ENCODE measurements at places on chromosomes 12 and 14.

DNA sequence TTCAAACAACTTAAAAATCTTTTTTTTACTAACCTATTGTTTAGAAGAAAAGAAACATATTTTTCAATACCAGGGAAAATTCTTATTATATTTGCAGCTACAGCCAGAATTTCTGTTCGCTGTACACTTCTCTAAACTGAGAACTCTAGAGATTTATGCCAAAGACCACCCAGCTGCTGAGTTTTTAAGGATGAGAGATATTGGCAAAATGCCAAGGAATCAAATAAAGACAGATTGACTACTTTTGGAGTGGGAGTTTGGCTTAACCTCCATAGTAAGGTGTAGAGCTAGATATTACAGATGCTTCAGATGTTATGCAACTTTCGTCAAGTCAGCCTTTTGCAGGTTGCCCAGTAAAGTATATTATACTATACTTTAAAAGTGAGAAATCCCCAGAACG, 71.8 kb downstream of the TTLL5 start:
- DNase-seq, result no peak

DNA sequence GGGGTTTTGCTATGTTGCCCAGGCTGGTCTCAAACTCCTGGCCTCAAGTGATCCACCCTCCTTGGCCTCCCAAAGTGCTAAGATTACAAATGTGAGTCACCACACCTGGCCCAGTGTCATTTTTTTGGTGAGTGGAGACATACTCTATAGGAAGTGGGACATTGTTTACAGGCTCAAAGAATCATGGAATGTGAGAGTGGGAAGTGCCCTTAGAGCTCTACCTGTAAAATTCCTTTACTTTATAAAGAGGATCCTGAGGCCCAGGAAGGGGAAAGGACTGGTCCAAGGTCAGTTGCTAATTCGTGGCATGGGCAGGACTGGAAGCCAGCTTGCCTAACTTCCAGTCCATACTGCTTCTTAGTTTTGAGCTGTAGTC, 8.7 kb upstream of the ADCK1 start:
- no peak for DNase-seq

- no peak for DNase-seq
Observed at GRCh38 chr14:100713705-100714104, 13.0 kb upstream of the DLK1 start.

DNA sequence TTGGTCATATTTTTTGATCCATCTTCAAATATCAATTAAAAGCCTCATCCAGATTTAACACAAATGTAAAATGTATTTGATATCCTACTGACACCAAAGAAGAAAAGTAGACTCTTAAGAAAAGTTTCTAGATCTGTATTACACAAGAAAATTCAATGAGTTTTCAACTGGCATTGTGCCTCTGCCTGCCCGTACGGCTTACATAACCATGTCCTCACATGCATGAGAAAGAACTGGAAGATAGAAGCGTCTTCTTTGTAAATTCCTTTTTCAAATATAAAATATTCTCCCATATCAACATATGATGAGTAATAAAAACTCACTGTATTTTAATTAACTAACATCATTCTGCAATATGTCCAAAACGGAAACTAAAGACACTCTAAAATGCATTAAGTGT, 7.2 kb downstream of the ANKS1B start:
- DNase-seq, result no peak

DNA sequence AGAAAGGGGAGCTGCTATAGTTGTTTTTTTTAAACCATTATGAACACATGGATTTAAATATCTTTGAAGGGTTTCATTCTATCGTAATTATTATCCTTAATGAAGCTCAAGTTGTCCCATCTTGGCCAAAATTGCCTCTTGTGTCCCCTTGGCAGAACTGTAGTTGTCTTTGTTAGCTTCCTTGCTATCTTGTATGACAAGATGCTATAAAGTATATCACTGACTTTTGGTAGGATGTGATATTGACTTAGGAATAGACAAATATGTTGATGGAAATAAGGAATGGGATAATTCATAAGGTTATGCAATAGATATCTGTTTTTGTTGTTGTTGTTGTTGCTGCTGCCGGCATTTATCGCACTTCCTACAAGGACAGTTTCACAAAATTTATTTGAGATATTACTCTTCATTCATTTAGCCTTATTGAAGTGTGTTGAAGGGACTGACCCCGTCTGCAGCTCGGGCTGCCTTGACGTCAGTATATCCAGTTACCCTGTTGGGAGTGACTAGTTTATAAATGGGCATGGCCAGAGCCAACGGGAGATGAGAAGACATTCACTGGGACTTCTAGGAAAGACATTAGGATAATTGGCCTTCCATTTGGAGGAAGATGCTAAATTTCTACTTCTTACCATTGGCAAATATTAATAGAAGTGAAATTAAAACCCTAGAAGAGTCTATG, 26.1 kb upstream of the APOLD1 start:
- no peak for DNase-seq

DNA sequence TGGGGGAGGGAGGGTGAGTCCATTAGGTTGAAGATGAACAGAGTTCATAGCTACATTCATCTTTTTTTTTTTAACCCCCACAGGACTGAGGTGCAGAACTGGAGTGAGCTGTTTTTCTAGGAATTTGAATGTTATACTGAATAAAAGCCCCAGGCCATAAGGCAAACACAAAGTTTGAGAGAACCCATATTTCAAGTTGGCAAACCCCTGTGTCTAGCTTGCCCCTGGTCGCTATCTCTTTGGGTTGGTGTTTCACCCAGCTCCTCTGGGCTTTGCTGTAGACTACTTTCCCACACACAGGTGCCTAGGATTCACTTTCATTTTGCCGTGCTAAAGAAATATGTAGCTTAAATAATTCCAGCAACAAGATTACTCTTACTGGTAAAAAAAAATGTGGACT, 5.2 kb upstream of the LMO3 start:
- no peak for DNase-seq

DNA sequence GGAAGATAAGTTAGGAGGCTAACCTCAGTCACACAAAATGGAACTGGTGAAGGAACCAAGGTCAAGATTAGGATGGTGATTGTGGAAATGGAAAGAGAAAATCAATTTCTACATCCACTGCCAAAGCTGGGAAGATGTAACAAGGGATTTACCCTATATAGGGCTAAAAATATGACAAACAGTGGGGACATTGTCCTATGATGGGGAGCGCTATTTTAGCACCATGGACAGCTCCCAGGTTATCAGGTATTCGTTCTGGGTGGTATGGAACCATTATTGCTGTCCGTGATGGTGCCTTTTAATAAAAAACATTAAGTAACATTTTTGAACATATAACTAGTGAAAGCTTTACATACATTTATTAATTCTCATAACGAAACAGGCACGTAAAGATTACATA, 124.0 kb downstream of the NDUFA12 start:
- DNase-seq, result no peak

DNA sequence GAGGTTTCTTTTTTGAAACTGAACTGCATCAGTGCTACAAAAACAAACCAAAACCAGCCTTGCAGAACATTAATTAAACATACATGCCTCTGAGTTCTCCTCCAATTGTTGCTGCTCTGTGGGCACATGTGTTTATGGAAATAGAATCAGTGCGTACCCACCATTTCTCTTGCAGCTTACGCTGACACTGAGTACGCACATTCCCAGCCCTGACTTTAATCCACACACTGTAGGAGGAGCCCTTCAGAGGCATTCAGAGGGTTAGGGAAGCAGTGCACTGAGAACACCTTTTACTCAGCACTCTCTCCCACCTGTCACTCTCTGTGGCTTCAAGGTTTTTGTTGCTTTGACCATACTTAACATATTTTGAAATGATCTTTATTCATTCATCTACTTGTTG, 250.5 kb upstream of the PWP1 start:
- DNase-seq, result no peak

GRCh38 chr12:38374751-38375150, 58.2 kb downstream of the ALG10B start:
- no peak for DNase-seq

DNA sequence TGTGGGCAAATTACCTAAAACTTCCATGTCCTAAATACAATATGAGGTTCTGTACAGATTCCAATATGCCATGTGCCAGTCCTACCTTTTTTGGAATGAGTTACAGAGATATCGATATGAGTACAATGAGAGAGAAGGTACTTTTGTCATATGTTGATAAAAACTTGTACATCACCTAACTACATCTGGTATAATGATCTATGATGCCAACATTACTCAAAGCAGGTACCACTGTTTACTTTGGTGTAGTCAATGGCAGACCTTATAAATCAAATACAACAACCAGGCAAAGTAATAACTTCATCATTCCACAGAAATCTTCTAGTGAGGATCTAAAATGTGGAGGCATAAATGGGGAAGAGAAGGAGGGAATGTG, 12.7 kb downstream of the TEP1 start:
- no peak for DNase-seq

DNA sequence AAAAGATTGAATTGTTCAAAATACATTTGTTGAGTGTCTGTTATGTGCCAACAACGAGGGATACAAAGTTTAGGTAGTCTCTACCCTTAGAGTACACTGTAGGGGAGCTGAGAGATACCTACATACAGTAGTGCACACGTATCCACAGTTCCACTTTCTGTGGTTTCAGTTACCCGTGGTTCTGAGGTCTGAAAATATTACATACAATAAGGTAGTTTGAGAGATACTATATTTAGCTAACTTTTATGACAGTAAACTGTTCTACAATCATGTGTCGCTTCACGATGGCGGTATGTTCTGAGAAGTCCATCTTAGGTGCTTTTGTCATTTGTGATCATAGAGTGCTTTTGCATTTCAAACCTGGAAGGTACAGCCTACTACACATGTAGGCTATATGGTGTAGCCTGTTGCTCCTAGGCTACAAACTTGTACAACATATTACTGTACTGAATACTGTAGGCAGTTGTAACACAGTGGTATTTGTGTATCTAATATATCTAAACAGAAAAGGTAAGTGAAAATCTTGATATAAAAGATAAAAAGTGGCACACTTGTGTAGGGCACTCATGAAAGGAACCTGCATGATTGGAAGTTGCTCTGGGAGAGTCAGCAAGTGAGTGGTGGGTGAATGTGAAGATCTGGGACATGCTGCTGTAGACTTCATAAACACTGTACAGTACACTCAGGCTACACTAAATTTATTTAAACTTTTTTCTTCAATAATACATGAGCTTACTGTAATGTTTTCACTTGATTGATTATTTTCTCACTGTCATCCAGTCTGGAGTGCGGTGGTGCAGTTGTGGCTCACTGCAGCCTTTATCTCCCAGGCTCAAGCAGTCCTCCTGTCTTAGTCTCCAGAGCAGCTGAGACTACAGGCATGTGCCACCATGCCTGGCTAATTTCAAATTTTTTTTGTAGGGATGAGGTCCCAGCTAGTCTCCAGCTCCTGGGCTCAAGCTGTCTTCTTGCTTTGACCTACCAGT, 4.0 kb downstream of the CPSF6 start:
- DNase-seq, result no peak

- no peak for DNase-seq
Observed at GRCh38 chr14:92258934-92259333, 64.0 kb upstream of the SLC24A4 start.

DNA sequence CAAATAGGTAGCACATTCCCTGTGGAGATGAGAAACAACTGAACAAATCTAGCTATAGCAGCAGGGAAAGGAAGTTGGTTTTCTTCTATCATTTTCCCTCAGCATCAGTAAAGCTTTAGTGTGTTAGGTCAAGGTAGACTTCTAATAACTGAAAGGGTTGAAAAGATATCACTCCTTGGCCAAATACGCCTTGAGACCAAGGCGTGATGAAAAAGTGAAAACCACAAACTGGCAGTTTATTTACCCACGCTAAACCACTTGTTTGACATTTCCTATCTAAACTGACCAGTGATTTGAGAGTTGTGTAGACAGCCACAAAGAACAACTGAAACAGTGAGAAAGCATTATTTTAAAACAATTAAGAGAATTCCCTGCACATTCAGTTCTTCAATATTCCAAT, 99.6 kb upstream of the SOX5 start:
- DNase-seq, result no peak

DNA sequence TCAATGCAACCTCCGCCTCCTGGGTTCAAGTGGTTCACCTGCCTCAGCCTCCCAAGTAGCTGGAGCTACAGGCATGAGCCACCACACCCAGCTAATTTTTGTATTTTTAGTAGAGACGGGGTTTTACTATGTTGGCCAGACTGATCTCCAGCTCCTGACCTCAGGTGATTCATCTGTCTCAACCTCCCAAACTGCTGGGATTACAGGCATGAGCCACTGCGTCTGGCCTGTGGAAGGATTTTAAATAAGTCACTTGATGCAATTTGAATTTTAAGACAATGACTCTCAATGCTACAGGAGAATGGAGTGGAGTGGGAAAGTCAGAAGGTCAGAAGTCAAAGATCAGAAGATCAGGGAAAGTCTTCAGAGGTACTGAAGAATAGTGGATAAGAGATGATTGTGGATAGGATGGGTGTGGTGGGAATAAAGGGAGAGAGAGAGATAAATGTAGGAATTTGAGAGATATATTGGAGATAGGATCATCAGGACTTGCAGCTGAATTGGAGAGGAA, 15.4 kb downstream of the TMEM52B start:
- DNase-seq, result no peak

DNA sequence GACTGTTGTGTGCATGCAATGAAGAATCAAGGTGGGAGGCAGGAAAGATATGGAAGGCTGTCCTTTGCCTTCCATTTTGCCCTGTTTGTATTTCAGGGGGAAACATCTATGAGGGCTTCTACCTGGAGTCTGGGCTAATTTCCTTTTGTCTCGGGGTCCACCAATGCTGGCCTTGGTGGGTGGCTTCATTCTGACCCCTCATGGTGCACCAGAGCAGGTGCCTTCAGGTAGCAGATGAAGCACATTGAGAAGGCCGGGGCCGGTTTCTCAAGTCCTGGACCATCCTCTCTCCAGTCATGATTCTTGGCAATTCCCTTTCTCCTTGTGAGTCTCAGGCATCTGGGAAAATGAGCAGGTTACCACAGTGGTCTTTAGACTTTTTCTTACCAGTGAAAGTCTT, 47.2 kb downstream of the RPH3A start:
- no peak for DNase-seq

- DNase-seq, result peak; percentile 46
Observed at GRCh38 chr12:120012067-120012621, 23.1 kb downstream of the BICDL1 start.

- no peak for DNase-seq
Observed at GRCh38 chr12:108922918-108923317, 43.0 kb downstream of the DAO start.

GRCh38 chr14:105700622-105701288, 174.4 kb downstream of the TMEM121 start:
- no peak for DNase-seq

GRCh38 chr14:38762426-38762825, 340.6 kb downstream of the SEC23A start:
- DNase-seq, result no peak

- peak; percentile 15 for DNase-seq
Observed at GRCh38 chr12:13347241-13348043, 150.9 kb downstream of the EMP1 start.
